HFF-Myc (cell line): ENCODE measurements at places on chromosomes 5 and 9.

GRCh38 chr5:25107853-25108252 lies 463.1 kb upstream of the CDH10 start:
- DNase-seq, result no peak

DNA sequence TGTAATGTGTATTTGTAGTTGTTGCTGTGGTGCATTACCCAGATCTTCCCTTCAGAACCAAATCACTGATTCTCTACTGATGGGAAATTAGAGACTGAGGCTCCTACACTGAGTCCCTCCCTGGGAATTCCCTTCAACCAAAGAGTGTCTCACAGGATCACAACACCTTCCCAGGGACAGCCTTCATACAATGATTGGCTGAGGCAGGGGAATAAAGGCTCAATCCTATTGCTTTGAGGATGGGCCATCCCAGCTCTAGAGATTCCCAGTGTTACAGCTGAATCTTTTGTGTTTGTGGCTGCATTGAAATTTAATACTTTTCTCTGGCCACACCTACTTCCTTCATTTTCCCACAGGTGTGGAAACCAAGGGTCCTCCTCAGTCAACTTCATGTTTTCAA lies 96.4 kb upstream of the ELL2 start:
- no peak for DNase-seq

DNA sequence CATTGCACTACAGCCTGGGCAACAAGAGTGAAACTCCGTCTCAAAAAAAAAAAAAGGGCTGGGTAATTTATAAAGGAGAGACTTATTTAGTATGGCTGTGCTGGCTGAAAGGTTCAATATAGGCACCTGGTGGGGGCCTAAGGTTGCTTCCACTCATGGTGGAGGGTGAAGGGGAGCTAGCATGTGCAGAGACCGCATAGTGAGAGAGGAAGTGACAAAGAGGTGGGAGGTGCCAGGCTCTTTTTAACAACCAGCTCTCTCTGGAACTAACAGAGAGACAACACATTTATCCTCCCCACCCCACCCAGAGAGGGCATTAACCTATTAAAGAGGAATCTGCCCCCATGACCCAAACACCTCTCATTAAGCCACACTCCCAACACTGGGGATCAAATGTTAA lies 28.9 kb upstream of the SERINC5 start:
- DNase-seq, result no peak

DNA sequence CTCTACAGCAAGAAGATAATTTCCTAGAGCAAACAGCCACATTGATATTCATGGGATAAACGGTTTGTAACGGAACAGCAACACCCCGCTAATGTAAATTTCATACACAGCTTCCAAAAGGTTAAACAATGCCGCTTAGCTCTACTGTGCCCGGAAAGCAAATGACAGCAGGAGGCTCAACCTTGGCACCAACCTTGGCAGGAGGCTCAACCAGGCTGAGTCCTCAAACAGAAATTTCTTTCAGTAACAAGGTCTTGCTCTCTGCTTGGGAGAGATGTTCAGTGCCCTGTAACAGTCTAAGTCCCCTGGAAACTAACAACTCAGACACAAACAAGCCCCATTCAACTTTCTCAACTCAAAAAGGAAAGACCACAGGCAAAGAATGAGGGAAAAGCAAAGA lies 11.1 kb upstream of the PPP1R2B start:
- DNase-seq, result no peak

GRCh38 chr9:30943446-30944224 lies 1440.8 kb upstream of the ACO1 start:
- DNase-seq, result no peak

DNA sequence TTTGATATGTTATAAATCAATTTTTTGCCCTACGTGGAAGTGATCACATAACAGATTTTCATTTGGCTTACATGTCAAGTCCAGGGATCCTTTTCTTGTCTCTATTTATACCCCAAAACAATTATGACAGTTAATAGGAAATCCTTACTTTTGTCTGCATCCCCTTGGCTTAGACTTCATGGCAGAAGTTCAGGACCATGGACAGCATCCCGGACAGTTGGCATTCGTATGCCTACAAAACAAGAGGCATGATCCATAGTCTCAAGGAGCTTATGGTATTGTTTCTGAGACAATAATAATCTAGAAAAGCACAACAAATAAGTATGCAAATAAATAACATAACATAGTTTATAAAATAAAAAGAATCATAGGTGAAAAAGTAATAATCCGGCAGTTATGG lies 214.3 kb upstream of the GRIA1 start:
- peak; percentile 48 for DNase-seq

DNA sequence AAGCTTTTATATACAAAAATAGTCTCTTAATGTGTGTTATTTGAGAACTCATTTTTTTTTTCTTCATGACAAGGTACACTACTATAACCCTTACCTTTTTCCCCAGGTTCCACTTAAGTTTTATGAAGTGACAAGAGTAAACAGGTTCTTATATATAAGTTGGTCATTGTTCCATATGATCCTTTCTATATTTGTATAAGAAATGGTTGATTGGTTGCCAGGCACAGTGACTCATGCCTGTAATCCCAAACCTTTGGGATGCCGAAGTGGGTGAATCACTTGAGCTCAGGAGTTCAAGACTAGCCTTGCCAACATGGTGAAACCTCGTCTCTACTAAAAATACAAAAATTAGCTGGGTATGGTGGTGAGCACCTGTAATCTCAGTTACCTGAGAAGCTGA lies 108.3 kb downstream of the PCSK1 start:
- peak; percentile 65 for DNase-seq

GRCh38 chr9:116154334-116154975 lies 864 bp downstream of the PAPPA start:
- no peak for DNase-seq

- no peak for DNase-seq
Observed at GRCh38 chr5:59257488-59258400, 635.8 kb downstream of the PDE4D start.

DNA sequence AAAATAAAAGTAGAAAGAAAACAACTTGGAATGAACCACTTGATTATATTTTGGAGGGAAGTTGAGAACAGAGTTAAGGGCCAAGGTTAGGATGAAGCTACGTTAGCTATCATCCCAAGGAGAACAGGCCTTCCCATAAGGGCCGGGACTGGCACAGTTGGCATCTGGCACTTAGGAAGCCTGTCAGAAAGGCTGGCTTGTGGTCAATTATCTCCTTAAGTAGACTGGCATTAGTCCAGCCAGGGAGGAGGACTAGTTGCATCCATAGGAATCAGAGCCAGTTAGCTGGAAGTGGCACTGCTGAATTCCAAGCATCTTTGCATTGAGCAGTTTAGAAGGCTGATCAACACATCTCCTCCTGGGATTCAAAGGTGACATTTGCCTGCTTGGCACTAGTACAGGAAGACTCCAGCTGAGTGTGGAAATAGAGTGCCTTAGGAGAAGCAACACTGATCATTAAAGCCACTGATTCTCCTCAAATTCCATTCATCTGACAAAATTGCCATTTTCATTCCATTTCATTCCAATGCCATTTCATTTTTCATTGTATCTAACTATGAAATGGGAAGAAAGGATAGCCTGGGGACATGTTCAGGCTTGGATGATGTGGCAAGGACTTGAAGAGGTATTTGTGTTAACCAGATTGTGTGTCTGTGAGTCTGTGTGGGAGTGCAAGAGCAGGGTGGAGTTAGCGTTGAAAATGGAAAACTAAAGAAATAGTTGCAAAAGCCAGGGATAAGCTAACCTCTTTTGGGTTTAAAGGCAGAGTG lies 5.5 kb downstream of the FOXB2 start:
- DNase-seq, result no peak

DNA sequence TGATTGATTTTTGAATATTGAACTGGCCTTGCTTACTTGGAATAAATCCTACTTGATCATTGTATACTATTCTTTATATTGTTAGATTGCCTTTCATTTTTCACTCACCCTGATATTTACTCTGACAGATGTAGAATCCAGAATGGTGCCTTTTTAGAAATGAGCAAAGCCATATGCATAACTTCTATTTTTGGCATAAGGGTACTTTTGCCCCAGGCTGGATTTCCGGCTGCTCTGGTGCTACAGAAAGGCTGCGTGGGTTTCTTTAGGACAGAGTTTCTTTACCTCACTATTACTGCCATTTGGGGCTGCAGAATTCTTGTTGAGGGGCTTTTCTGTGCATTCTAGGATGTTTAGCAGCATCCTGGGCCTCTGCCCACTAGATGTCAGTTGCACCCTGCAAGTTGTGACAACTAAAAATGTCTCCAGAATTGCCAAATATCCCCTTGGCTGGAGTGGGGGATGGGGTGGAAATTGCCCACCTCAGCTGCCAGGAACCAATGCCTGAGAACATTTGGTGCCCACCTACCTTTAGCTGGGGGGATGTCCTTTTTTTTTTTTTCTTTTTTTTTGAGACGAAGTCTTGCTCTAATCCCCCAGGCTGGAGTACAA lies 50.1 kb downstream of the SLC36A1 start:
- no peak for DNase-seq

- no peak for DNase-seq
Observed at GRCh38 chr5:60207040-60207439, 313.5 kb upstream of the PDE4D start.

DNA sequence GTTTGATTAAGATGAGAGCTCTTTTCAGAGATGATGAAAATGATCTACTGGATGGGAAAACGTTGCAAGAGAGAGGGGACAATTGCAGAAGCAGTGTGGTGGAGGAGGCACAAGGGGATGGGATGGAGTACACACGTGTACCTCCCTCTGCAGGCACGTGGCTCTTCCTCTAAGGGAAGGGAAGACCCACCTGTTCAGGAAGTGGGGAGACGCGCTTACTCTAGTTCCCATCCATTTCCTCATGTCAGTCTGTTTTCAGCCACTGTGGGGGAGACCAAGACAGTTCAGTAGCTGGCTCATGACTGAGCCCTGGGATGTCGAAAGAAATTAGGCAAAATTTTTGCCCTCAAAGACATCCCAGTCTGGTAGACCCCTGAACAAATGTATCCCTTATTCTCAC lies 619.2 kb upstream of the CLINT1 start:
- DNase-seq, result no peak

DNA sequence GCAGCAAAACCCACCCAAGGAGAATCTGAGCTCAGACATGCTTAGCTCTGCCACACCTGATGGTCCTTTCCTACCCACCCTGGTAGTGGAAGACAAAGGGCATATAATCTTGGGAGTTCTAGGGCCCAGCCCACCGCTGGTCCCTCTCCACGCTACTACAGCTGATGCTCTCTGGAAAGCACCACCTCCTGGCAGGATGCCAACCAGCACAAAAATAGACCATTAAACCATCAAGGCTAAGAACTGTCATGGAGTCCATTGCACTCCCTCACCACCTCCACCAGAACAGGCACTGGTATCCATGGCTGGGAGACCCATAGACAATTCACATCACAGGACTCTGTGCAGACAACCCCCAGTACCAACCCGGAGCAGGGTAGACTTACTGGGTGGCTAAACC lies 111.0 kb upstream of the IL7R start:
- no peak for DNase-seq

GRCh38 chr5:9789777-9790176 lies 159.6 kb upstream of the TAS2R1 start:
- no peak for DNase-seq

- no peak for DNase-seq
Observed at GRCh38 chr9:28547527-28547926, 974.2 kb upstream of the C9orf72 start.

- DNase-seq, result no peak
Observed at GRCh38 chr5:77947041-77947428, 170.9 kb upstream of the TBCA start.

GRCh38 chr9:120583958-120584369 lies 4.0 kb upstream of the CDK5RAP2 start:
- peak; percentile 79 for DNase-seq

GRCh38 chr5:142779163-142779840 lies 9.1 kb downstream of the ARHGAP26 start:
- DNase-seq, result no peak

GRCh38 chr9:19397845-19398244 lies 11.0 kb upstream of the ACER2 start:
- DNase-seq, result no peak

GRCh38 chr5:10859393-10860195 lies 98.6 kb upstream of the DAP start:
- DNase-seq, result no peak

- DNase-seq, result no peak
Observed at GRCh38 chr9:114051281-114051680, 26.8 kb downstream of the AMBP start.

DNA sequence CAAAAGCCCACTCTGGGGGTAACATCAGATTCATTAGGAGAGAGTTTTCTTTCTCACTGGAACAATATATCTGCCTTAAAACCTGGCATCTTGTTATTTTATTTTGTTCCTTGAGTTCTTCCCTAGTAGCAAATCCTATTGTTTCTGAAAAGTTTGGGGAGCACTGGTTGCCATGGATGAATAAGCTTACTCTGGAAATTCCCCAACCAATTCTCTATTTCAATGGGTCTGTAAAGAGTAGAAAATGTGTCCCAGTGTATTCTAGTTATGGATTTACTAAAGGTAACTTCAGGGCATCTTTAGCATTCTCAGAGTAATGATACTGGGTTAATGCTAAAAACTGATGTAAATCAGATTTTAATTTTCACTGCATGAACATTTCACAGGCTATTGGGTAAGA lies 94.2 kb upstream of the S1PR3 start:
- DNase-seq, result no peak

DNA sequence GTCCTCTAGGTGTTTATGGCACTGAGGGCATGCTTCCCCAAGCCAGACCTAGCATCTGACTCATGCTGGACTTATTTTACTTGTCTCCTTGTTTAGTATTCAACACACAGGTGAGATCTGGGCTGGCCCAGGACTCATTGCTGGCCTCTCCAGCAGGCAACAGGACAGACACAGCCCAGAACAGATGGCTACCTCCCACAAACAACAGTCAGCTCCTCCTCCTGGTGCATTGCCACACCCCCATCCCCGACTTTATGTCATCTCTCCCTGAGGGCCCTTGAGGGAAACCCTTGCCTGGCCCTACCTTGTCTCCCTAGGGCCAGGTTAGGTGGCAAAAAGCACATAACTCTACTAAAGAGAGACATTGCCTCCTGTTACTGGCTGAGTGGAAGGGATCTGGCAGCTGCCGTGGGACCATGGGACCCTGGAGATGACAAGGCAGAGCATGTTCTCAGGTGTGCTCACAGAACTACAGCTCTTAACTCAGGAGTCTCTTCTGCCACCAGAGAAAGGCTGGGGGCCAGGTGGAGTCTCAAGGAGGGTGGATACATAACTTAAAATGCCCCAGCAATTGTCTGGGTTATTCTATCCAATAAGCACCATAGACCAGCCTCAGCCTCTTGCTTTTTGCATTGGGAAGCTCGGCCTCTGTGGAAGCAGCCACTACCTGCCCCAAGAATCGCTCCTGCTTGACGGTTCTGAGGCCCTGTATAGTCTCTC lies 2.3 kb downstream of the ACSL6 start:
- no peak for DNase-seq
